Fibroblast of villous mesenchyme (primary cell): ENCODE measurements at places on chromosomes 4 and X. TPM values are rescaled to one million over a fixed set of nuclear protein-coding genes. Genes with fewer than 3 reads are reported as not detected.

DNA sequence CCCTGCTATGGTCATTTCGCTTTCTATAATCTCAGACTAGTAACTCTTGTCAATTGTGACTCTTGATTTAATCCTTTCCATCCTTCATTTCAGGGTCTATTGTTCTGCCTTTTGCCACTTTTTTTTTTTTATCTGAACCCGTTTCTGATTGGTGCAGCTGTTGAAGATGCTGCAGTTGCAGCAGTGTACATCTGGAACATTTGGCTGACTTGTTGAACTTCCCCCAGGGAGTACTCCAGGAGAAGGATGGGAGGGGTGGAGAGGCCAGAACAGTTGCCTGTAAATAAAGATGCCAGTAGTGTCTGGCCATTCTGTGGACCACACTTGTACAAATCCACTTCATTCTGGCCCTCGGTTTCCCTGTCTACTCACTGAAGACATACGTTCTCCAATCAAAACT is 1.0 kb upstream of the EDA start:
- no peak for DNase-seq

Gene ZAR1
- under 0.01 TPM in 1 of 2 replicates, not detected in the other for total RNA-seq

GRCh38 chr4:3215256-3215655 is 33.7 kb upstream of the MSANTD1 start:
- no peak for DNase-seq

- no peak for DNase-seq
Observed at GRCh38 chr4:81375745-81376144, 96.0 kb downstream of the RASGEF1B start.

Gene IGSF1
- total RNA-seq = under 0.01 and 0.32 TPM in 2 replicates

Gene SLC35A2
- 17.1 and 25.5 TPM in 2 replicates for total RNA-seq

GRCh38 chrX:26562156-26562555 is 346.2 kb downstream of the MAGEB5 start:
- DNase-seq = no peak

Gene VCX
- not detected in 2 replicates for total RNA-seq

GRCh38 chrX:133473451-133473850 is 58.2 kb upstream of the GPC4 start:
- DNase-seq = no peak

- no peak for DNase-seq
Observed at GRCh38 chr4:180434131-180434895, 1808.9 kb upstream of the TENM3 start.

DNA sequence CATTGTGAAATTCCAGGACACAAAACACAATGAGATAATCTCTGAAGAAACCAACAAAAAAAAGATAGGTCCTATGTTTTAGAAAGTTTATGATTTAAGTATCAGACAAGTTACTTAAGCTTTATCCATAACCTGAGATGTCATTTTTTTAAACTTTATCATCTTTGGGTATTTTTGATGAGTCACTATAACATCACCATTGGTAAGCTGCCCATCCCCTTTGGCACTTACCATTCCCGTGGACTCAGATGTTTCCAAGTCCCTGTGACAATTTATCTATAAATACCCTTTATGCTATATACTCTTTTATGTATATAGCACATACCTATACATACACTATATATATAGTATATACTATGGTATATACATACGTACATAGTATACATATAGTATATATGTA is 198.9 kb upstream of the GEMIN8 start:
- DNase-seq = no peak

Gene CT55
- total RNA-seq = not detected in 2 replicates

DNA sequence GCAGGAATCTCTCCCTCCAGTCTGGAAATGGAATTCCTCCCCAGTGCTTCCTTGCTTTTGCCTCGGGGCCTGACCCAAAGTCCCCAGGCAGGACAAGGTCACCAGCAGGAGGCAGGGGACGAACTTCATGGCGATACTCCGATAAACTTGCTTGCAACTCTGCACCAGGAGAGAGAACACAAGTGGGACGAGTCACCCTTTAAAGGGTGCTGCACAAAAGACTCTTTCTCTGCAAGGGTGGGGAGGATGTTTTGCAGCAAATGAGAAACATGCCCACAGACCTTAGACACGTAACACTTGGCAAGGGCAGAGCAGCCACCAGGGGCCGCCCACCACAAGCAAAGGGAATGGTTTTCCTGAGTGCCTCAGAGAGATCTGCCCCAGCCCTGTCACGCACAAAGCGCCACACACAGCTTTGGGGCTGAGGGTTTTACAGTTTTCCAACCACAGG is at the start of gene FGFBP2:
Gene FGFBP2, minus strand, starts transcription at position 175 of the 451 bp plus-strand sequence. Its CDS starts 46 bp downstream, at position 129.
- peak; percentile 47 for DNase-seq

Gene FNIP2
- 24.6 and 43.5 TPM in 2 replicates for total RNA-seq

- DNase-seq = no peak
Observed at GRCh38 chr4:33941854-33942253, 2302.5 kb downstream of the ARAP2 start.

DNA sequence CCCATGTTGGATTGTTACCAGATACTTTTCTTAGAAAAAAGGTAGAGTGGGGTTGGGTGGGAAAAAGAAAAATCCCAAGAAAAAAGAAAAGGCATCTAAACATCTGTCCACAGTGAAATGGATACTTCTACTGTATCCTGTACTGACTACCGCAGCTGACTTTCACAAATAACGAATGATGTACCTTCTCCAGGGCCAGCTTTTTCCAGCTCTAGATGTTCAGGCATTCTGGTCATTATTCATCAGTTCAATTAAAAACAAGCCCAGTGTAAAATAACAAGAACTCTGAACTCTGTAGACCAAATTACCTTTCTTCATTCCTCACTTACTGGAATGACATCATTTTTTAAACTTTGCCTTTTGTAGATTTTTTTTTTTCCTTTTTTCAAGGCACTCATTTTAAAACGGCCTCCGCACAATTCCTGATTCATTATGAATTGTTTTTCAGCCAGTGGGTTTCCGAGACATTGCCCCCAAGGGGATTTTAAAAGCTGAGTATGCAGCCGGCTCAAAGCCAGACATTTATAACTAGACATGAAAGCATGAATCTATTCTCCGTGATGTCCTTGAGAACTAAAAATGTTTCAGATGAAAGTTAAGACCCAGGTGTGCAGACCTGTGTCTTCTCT is 113.5 kb downstream of the PRKX start:
- no peak for DNase-seq

DNA sequence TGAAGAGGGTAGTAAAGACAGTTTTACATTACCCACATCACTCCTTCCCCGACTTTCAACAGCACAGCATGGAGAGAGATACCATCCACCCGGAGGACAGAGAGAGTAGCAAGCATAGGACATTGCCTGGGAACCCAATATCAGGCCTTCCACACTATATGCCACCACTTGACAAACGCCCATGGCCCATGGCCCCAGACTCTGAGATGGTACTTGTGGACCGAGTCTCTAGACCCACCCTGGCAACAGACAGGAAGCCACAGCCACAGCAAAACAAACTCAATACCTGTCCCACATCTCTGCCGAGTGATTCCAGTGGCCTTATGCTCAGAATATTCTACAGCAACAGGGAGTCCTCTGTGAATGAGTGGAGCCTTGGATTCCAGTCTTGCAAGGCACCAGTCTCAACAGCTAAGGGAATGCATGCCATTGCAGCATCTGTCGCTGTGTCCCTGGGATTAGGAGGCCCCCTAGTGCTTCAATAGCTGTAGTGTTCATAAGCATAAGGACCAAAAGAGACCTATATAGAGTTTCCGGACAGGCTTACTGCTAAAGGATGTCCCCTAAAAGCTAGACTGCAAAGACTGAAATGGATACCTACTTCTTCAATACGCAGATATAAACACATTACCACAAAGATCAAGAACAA is 14.7 kb upstream of the CT55 start:
- peak; percentile 53 for DNase-seq

DNA sequence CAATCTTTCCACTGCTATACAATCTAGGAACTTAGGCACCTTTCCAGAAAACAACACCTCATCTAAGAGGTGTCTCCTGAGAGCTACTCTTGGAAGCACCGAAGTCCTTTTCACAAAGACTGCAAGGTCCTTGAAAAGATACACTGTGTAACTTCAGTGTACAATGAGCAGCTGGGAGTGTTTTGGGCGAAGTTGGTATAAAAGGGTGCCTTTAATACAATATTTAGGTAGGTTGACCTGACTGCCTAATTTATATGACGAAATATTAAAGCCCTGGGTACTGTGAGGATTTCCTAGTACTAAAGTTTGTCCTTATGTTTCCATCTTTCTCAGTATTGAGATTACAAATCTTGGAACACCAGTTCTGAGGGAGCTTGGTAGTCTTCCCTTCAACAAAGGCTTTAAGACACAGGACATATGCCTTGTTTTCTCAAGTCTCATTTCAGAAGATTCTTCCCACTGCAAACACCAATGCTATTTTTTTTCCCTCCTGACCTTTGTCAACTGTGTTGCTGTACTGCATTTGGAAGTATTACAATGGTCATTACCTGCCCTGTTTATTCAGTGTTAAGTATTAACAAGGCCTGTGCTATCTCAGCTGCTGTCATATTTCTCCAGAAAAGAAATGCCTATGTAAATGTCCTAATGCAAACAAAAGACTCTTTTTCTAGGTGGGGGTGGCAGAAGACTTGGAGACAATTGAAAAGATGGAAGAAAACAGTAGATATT is 134.2 kb downstream of the MAML3 start:
- peak; percentile 9 for DNase-seq

GRCh38 chr4:133320576-133321170 is 171.6 kb downstream of the PCDH10 start:
- peak; percentile 20 for DNase-seq

Gene SOWAHD
- 0.43 TPM in 1 of 2 replicates, not detected in the other for total RNA-seq

DNA sequence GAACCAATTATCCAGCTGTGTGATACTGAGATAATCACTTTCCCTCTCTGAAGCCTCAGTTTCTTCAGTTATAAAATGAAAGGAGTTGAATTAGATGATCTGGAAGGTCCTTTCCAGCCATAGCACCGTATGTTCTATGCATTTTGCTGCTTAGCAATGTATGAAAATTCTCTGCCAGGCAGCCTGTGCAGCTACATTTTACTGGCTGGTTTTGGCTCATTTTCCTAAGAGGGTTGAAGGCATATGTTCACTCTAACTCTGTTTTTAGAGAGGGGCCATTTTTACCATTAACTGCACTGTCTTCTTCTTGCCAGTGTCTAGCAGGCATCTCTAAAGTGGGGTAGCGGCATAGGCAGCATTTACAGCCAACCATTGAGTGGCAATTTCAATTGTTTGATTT is 26.1 kb downstream of the TRPC5 start:
- no peak for DNase-seq

Gene SSX3
- total RNA-seq = not detected in 2 replicates

- DNase-seq = peak; percentile 47
Observed at GRCh38 chr4:158015241-158015640, 157.6 kb downstream of the GASK1B start.

- peak; percentile 57 for DNase-seq
Observed at GRCh38 chrX:55007656-55008055, 7.5 kb downstream of the APEX2 start.

- DNase-seq = no peak
Observed at GRCh38 chrX:46168254-46168653, 377.0 kb downstream of the ZNF674 start.

DNA sequence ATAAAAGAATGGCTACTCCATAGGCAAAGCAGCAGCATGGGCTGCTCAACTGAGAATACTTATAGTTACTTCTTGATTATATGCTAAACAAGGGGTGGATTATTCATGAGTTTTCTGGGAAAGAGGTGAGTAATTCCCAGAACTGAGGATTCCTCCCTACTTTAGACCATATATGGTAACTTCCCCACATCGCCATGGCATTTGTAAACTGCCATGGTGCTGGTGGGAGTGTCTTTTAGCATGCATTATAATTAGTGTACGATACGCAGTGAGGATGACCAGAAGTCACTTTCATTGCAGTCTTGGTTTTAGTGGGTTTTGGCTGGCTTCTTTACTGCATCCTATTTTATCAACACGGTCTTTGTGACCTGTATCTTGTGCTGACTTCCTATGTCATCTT is 141.5 kb downstream of the MAGEB17 start:
- DNase-seq = no peak

Gene LUZP4
- not detected in 2 replicates for total RNA-seq

GRCh38 chrX:20913760-20914159 is 460.5 kb upstream of the CNKSR2 start:
- DNase-seq = peak; percentile 7

DNA sequence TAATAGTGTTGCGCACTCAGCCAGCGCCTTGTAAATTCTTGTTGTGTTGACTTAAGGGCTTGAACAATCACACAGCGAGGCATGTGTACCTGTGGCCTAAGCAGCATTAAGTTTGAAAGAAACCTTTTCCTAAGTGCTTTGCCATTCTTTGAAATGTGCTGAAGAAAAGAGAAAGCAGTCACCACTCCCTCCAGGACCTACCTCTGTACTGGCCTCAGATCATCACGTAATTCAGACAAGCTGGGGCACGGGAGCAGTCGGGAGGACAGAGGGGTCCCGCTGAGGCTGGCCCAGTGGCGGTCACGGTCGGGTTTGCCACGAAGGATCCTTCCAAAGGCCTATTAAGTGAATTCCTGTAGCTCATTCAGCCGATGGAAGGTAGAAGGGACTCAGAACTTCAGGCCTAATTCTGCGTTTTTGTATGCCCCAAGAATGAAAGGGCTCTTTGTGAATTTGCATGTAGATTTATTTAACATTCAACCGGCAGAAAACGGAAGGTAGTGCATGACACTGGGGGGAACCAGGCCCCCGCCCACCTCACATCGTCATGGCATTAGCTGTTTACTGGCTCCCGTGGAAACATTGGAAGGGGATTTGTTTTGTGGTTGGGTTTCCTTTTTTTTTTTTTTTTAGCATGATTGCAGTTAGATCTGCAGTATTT is 106.3 kb downstream of the TRAPPC11 start:
- no peak for DNase-seq

DNA sequence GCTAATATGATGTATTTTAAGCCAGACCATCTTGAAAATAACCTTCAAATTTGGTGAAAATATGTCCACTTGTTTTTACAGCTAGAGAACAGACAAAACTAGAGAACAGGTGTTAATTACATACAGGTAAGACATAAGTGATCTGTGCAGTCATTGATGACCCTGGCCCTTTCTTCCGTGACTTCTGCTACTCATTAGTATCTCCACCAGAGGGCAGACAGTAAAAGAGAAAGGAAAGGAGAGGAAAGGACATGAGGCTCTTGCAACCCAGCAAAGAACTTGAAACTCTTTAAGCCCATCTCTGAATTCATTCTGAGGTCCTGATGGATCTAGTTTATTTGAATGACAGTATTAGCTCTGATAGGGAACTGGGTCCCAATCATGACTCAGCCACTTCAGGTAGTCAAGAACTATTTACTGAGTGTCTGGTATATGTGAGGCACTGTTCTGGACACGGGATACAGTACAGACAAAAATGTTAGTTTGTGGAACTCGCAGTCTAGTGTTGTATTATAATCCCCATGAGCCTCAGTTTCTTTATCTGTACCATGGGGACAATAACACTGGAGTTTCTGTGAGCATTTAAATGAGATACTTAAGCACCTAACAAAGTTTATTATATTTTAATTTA is 121.0 kb upstream of the TEX13D start:
- DNase-seq = peak; percentile 6

- no peak for DNase-seq
Observed at GRCh38 chrX:9195199-9195880, 161.4 kb upstream of the FAM9B start.
